H1 (cell line): ENCODE measurements at places on chromosomes 1 and 21. TPM values are rescaled to one million over a fixed set of nuclear protein-coding genes. Genes with fewer than 3 reads are reported as not detected.

DNA sequence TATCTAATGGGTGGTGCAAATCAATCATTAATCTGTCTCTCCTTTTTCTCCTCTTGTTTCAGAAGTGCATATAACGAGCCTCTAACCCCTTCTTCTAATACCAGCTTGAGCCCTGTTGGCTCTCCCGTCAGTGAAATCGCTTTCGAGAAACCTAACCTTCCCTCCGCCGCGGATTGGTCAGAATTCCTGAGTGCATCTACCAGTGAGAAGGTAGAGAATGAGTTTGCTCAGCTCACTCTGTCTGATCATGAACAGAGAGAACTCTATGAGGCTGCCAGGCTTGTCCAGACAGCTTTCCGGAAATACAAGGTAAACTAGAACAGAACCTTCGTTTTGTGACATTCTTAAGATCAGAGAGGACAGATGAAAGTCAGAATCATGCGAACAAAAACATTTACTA is 25.3 kb upstream of the VAMP3 start:
- no peaks in the 10 kb centered on the region for H3K27me3 ChIP-seq
- no peaks in the 10 kb centered on the region for H3K4me1 ChIP-seq
- peak; percentile 23 for DNase-seq
- no peak overlapping the region for H3K27ac ChIP-seq
- no peak overlapping the region for H3K4me3 ChIP-seq

DNA sequence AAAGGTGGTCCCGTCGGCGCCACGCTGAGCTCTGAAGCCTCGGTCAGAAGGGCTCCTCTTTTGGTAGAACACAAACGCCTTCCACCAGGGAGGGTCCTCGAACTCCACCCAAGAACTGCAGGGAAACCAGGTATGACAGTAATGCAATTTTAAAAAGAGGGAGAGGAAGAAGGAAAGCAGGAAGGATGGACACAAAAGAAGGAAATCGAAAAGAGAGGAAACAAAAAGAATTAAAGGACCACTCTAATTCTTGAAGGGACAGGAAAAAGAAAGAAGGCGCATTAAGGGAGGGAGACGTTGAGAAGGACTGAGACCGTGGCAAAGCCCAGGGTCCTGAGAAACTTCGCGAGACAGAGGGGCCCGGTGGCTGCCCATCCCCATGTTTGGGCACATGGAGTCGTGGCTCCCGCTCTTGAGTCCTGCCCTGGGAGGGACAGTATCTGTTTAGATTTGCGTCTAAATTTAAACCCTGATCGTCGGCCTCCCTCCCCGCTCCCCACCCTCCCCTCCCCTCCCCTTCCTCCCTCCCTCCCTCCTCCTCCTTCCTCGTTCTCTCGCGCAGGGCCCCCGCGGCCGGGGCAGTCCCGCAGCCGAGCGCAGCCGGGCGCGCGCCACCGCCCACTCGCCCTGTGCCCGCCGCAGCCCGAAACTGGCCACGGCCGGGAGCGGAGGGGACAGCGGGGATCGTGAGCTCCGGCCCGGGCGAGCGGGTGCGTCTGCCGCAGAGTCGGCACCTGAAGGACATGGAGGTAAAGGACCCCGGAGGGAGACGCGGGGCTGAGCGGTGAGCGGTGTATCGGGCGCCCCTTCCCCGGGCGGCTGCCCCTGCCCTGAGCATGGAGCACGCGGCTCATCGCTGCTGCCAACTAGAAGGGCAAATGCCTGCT is at the start of gene RCSD1:
Gene RCSD1, plus strand, starts transcription at position 552 of the 887 bp plus-strand sequence. Its CDS starts 192 bp downstream, at position 744.
- no peak within 1 kb of the TSS for H3K27ac ChIP-seq
- H3K27me3 ChIP-seq: peaks cover 47% of the 10 kb centered on the region
- H3K4me3 ChIP-seq: peak within 1 kb of the TSS; percentile 80

GRCh38 chr1:183237046-183237445 is 51.0 kb downstream of the LAMC2 start:
- H3K27me3 ChIP-seq: no peaks in the 10 kb centered on the region
- H3K4me3 ChIP-seq: no peak overlapping the region
- peaks cover 3% of the 10 kb centered on the region; the same call in 1 of the 2 replicates for H3K36me3 ChIP-seq
- H3K4me1 ChIP-seq: peaks cover 12% of the 10 kb centered on the region; the same call in 1 of the 2 replicates

- H3K4me1 ChIP-seq: no peaks in the 10 kb centered on the region
- no peak overlapping the region for H3K27ac ChIP-seq
- H3K4me3 ChIP-seq: no peak overlapping the region
- H3K36me3 ChIP-seq: peaks cover 23% of the 10 kb centered on the region; the same call in 1 of the 2 replicates
Measured at GRCh38 chr1:35564037-35564883, 6.7 kb downstream of the NCDN start.

GRCh38 chr1:184114818-184115398 is 63.4 kb downstream of the TSEN15 start:
- no peaks in the 10 kb centered on the region for H3K4me1 ChIP-seq
- H3K36me3 ChIP-seq: no peaks in the 10 kb centered on the region
- no peak overlapping the region for H3K4me3 ChIP-seq
- DNase-seq: no peak

- DNase-seq: no peak
- H3K27ac ChIP-seq: no peak overlapping the region
- peaks cover 11% of the 10 kb centered on the region for H3K4me1 ChIP-seq
Measured at GRCh38 chr1:18302788-18303413, 177.8 kb upstream of the KLHDC7A start.

DNA sequence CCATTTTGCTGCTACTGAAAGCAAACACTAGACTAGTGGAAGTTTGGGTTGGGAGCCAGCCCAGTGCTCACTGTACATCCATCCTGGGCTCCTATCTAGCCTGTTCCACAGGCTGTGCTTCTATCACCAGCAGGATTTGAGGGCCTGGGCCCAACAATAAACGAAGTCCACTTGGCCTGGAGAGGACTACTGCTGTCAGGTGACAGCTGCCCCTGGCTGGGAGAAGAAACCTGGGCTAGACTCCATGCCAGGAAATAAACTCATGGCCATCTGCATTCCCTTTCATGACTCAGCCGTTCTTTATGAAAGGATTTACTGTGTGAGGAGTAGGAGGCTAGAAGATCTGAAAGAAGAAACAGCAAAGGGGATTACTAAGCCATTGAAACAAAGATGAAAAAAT is 35.5 kb downstream of the COLGALT2 start:
- H3K4me3 ChIP-seq: no peak overlapping the region
- no peak overlapping the region for H3K27ac ChIP-seq
- H3K36me3 ChIP-seq: no peaks in the 10 kb centered on the region
- no peaks in the 10 kb centered on the region for H3K27me3 ChIP-seq
- no peak for DNase-seq

GRCh38 chr1:2441746-2442145 is 29.4 kb upstream of the PEX10 start:
- H3K4me1 ChIP-seq: peaks cover 3% of the 10 kb centered on the region; the same call in 1 of the 2 replicates
- H3K27ac ChIP-seq: no peak overlapping the region
- no peak overlapping the region for H3K4me3 ChIP-seq
- no peak for DNase-seq
- no peaks in the 10 kb centered on the region for H3K36me3 ChIP-seq

- H3K36me3 ChIP-seq: no peaks in the 10 kb centered on the region
- no peaks in the 10 kb centered on the region for H3K4me1 ChIP-seq
- DNase-seq: no peak
- H3K27me3 ChIP-seq: no peaks in the 10 kb centered on the region
Measured at GRCh38 chr1:184637664-184638240, 116.9 kb downstream of the EDEM3 start.

GRCh38 chr21:45828580-45829570 is 152.7 kb upstream of the COL6A1 start:
- H3K4me3 ChIP-seq: no peak overlapping the region
- H3K4me1 ChIP-seq: no peaks in the 10 kb centered on the region
- H3K36me3 ChIP-seq: no peaks in the 10 kb centered on the region

- DNase-seq: peak; percentile 67
- H3K36me3 ChIP-seq: no peaks in the 10 kb centered on the region
- no peaks in the 10 kb centered on the region for H3K27me3 ChIP-seq
Measured at GRCh38 chr1:21647431-21648351, 21.5 kb downstream of the RAP1GAP start.

GRCh38 chr1:117702654-117703053 is 96.8 kb downstream of the TENT5C start:
- no peak overlapping the region for H3K4me3 ChIP-seq
- H3K27ac ChIP-seq: no peak overlapping the region
- no peaks in the 10 kb centered on the region for H3K4me1 ChIP-seq
- H3K36me3 ChIP-seq: no peaks in the 10 kb centered on the region; the same call in 1 of the 2 replicates
- H3K27me3 ChIP-seq: no peaks in the 10 kb centered on the region; the same call in 1 of the 2 replicates
- no peak for DNase-seq

The KRTAP12-2 gene
- total RNA-seq: not detected in 2 replicates

GRCh38 chr1:178034676-178035075 is 59.2 kb upstream of the RASAL2 start:
- no peak overlapping the region for H3K27ac ChIP-seq
- H3K36me3 ChIP-seq: no peaks in the 10 kb centered on the region
- H3K4me1 ChIP-seq: no peaks in the 10 kb centered on the region

The SPRR3 gene
- not detected in 2 replicates for total RNA-seq
